ENCODE measurements at places on chromosomes 1 and 21.

DNA sequence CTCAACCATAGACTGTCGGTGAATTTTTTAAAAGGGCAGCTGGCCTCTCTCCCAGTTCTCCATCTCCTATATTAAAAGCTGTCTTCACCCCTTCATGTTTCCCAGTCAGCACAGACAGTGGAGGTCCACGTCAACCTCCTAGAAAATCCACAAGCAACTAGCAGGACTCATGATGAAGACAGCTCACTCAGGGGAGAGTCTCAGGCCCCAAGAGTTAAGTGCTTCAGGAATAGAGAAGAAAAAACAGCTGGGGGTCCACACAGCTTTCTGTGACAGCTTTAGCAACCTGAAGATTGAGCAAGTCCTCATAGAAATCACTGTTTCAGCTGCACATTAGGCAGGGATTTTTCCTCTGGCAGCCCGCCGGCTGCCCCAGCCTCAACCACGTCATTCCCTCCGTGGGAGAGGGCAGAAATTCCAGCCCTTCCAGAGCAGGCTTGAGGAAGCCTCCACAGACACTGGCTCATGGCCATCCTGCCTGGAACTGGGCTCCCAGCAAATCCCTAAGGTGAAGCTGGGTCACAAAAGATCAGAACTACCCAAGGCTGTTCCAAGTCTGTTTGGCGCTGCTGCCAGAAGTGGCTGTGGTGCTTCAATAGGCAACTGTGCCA is 15.2 kb downstream of the GPR161 start:
- DNase-seq: no peak

DNA sequence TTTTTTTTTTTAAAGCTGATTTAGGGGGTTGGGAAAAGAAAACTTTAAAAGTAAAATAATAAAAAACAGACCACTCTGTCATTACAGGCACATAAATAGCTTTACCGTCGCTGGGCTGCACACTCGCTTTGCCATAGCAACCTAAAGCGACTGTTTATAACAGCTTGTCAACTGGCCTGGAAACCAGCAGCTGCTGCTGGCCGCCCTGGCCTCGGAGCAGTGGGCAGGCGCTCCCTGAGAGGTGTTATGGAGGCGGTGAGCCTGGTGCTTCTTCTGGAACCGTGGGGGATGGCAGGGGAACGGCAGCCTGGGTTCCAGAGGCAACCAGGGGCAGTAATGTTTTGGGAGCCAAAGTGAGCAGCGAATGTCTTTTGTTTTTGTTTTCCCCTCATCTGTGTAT is 45.7 kb downstream of the ATP2B4 start:
- DNase-seq: no peak

- no peak for DNase-seq
Observed at GRCh38 chr21:21751286-21751685, 753.1 kb downstream of the NCAM2 start.

DNA sequence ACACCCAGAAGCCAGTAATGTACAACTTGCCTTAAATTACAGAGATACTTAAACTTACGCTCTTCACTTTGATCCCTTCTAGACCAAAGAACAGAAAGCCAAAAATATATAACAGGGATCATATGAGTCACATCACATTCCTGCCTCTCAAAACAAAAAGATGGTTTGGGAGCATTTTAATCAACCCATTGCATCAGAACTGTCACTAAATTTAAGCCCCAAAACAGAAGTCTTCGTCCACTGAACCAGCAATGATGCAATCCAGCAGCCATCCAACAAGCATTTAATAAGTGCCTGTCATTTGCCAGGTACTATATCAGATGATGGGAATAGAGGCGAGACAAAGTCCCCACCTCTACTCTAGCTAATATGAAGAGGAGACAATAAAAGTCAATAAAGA is 42.7 kb upstream of the GLIS1 start:
- no peak for DNase-seq

DNA sequence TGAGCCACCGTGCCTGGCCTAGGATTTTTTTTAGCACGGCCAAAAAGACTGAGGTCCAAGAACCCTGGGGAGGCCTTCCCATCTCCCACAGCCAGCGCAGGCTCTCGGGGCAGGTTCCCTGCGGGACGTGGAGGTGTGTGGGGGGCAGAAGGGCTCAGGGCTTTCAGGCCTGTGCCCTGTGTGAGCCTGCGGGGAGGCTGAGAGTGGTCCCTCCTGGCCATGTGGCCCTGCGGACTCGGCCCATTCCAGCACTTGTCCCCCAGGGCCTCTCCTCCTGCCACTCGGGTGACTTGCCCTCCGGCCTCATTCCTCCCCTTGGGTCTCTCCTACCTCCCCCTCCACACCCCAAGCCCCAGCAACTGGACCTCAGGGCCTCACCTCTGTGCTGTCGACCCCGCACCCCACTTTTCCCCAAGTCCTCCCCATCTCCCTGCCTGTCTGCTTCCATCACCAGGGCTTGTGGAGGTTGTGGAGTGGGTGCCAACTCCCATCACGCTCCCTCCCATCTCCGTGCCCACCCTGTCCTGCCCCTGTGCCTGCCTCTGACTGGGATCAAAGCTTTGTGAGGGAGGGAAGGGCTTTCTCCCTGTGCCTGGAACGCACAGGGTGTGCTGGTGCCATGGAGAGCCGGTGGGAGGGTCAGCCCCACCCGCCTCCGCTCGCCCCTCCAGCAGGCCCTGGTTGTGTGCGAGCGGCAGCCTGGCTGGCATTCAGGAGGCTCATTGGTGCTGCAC is 32.2 kb upstream of the DIP2A start:
- DNase-seq: no peak

DNA sequence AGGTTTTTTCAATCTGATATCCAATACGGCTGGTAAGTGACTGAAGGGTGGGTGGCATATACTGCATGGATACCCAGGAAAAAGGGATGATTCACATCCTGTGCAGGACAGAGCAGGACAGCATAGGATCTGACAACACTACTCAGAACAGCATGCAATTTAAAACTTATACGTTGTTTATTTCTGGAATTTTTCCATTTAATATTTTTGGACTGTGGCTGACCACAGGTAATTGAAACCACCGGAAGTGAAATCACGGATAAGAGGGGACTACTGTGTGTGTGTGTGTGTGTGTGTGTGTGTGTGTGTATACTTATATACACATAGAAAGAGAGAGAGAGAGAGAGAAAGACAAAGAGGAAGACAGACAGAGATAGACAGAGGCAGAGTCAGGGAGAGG is 23.0 kb downstream of the ERICH3 start:
- no peak for DNase-seq

- no peak for DNase-seq
Observed at GRCh38 chr1:118960026-118960561, 28.0 kb downstream of the TBX15 start.

DNA sequence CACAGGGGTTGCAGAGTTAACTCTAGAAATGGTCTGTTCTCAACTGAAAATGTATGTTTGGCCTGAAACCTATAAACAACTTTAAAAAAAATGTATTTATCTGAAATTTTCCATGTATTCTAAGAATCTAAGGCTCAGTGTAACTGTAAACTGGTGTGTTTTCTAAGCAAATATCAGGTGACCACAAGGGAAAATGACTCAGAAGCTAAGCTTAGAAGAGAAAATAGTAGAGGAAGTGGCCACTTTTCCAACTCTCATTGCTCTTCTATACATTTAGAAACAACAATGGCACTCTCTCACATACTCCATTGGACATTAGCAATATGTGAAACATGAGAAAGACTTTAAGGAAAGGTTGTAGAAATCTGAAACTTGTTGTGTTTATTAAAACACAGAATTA is 7.5 kb downstream of the TNFSF18 start:
- no peak for DNase-seq

- DNase-seq: no peak
Observed at GRCh38 chr1:182339684-182340083, 51.9 kb downstream of the GLUL start.

DNA sequence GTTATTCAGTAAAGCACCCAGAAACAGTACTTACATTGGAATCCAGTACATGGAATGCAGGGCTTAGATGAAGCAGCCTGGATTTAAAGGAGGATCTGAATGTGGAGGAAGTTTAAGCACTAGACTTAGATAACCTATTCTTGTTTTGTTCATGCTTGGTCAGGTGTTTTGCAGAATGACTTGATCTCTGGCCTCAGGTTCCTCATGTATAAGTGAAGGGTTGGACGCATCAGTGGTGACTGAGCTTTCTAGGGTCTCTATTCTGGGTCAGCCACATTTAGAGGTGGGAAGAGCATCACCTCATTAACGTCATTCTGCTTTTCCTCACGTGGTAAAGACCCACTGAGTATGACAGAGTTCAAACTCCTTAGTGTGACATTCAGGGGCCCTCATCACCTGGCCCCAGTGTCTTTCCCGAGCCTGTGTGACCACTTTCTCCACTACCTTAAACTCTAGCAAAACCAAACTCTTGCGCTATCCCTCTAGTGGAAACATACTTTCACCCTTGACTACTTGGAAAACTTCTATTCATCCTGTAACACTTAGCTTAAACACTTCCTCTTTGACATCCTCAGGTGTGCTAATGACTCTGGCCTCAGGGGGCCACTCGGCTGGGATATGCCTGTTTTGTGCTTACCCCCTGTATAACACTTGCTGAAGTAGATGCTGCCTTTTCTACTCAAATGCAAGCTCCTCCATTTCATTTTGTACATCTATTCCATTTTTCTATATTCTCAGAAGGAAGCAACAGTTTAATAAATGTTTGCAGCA is 871 bp upstream of the ERICH3 start:
- DNase-seq: no peak

GRCh38 chr1:206901944-206902343 is 4.7 kb downstream of the IL24 start:
- DNase-seq: no peak

Data from vagina (tissue), 2 donors.